Pancreas (tissue), 10 donors: ENCODE measurements at places on chromosomes 6 and 20. TPM values are rescaled to one million over a fixed set of nuclear protein-coding genes. Genes with fewer than 3 reads are reported as not detected.

CST3 gene
- 201 TPM for polyA plus RNA-seq

MCM8 gene
- 2.7 TPM for polyA plus RNA-seq

BMP7 gene
- polyA plus RNA-seq, result not detected

CFAP206 gene
- polyA plus RNA-seq, result 0.08 TPM

DNA sequence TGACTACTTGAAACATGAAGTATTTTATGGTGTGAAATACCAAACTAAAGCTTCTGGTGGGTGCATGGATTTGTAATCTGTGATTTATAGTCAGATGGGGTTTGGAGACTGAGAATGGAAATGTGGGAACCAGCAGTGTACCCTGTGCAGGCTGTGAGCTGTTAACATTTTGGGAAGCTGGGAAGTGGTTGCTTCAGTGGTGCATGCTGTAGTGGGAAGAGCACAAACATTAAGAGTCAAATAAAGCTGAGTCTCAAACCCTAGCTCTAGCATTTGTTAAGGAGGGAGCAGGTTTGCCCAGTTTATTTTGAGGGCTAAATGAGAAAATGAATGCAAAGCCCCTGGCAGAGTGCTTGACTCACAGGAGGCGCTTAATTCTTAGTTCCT is 235.7 kb downstream of the ZFAND3 start:
- no peak for DNase-seq
- H3K4me1 ChIP-seq, result no peaks in the 10 kb centered on the region
- H3K36me3 ChIP-seq, result no peaks in the 10 kb centered on the region
- H3K4me3 ChIP-seq, result no peak overlapping the region
- H3K27me3 ChIP-seq, result no peaks in the 10 kb centered on the region

GRCh38 chr6:39886871-39887270 is 47.4 kb downstream of the MOCS1 start:
- no peaks in the 10 kb centered on the region for H3K36me3 ChIP-seq
- H3K27ac ChIP-seq, result peak overlapping the region; percentile 53
- no peaks in the 10 kb centered on the region for H3K27me3 ChIP-seq
- no peaks in the 10 kb centered on the region for H3K4me1 ChIP-seq
- no peak overlapping the region for H3K4me3 ChIP-seq

DNA sequence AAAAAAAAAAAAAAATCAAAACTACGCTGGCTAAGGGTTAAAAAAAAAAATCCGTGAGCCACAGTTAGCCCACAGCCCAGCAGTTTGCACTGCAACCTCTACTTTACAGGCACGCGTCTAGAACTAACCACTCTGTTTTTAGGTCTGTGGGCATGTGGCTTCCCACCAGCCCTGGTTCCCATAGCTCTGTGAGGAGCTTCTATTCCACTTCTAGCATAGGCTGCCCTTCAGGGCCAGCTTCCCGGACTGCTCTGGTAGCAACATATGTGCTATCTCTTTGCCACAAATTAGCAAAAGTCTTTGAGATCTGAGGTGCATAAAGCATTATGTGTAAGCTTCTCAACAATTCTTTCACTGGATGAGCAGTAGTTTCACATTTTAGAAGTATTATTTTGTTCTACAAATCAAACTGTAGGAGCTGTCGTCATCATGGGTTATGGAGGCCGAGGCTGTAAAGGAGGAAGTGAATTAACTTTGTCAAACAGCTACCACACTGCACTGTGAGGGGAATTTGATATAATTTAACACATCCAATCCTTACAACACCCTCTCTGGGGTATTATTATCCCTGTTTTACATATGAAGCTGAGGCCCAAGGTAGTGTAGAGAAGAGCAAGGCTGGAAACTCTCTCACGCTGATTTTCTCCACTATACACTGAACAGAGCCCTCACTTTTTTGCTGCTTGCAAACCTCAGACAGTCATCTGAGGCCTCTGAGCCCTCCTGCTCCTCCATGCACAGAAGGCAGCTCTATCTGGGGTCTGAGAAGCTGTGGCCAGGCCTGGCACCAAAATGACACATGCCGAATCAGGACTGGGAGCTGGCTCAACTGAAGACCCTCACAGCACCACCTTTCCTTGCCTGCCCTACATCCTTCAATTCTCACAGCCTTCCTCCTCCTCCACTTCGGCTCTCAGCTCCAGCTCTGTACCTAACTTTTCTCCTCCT is 35.4 kb downstream of the MAN1A1 start:
- H3K27ac ChIP-seq, result no peak overlapping the region
- H3K4me1 ChIP-seq, result no peaks in the 10 kb centered on the region
- no peaks in the 10 kb centered on the region for H3K27me3 ChIP-seq

- H3K27ac ChIP-seq, result no peak overlapping the region
- H3K36me3 ChIP-seq, result peaks cover 4% of the 10 kb centered on the region
- no peaks in the 10 kb centered on the region for H3K27me3 ChIP-seq
- H3K4me1 ChIP-seq, result no peaks in the 10 kb centered on the region
- no peak overlapping the region for H3K4me3 ChIP-seq
- DNase-seq, result no peak
Measured at GRCh38 chr6:551405-551804, 105.5 kb downstream of the HUS1B start.

DNA sequence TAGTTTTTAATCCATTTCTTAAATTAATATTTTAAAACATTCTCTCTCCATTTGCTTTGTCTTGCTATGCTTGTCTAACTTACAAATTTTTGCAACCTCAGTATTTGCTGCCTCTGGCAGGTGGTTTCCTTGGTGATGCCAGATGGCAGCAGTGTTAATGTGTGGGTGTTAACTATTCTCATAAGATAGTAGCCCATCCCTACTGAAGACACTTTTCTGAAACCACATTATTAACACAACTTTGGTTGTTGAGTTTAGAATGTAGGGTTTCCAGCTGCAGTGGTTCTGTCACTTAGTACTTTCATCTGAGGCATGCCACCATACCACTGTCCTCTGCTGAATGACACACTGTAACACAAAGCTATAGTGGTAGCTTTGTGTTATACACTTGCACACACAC is 75.1 kb downstream of the MYO6 start:
- H3K27me3 ChIP-seq, result no peaks in the 10 kb centered on the region
- no peak overlapping the region for H3K27ac ChIP-seq
- no peaks in the 10 kb centered on the region for H3K4me1 ChIP-seq
- H3K36me3 ChIP-seq, result no peaks in the 10 kb centered on the region
- no peak for DNase-seq
- no peak overlapping the region for H3K4me3 ChIP-seq

DNA sequence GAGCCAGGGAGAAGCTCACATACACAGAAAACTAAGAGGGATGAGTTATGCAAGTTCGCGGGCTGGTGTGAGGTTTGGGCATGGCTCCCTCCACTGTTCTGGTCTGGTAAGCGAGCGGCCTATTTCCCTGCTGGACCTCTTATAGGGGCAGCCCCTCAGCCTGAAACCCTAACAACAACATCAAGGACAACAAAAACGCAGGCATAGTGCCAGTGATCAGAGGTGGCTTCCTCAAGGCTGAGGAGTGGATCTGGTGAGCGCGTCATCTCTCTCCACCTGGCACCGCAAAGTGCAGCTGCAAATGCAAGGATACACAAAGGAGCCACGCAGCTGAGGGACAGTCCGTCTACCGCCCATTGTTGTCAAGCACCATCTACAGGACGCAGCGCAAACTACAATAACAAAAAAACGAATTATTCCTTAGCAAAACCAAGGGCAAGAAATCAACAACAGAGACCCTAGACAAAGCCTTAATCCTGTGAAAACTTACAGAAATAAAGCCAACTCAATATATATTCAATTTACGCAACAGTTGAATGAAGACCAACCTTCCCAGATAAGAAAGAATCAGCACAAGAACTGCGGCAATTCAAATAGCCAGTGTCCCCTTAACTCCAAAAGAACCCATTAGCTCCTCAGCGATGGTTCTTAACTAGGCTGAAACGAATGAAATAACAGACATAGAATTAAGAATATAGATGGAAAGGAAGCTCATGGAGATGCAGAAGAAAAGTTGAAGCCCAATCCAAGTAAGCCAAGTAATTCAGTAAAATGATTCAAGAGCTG is 9.2 kb upstream of the DEFB110 start:
- no peaks in the 10 kb centered on the region for H3K4me1 ChIP-seq
- no peak for DNase-seq
- no peak overlapping the region for H3K4me3 ChIP-seq

DNA sequence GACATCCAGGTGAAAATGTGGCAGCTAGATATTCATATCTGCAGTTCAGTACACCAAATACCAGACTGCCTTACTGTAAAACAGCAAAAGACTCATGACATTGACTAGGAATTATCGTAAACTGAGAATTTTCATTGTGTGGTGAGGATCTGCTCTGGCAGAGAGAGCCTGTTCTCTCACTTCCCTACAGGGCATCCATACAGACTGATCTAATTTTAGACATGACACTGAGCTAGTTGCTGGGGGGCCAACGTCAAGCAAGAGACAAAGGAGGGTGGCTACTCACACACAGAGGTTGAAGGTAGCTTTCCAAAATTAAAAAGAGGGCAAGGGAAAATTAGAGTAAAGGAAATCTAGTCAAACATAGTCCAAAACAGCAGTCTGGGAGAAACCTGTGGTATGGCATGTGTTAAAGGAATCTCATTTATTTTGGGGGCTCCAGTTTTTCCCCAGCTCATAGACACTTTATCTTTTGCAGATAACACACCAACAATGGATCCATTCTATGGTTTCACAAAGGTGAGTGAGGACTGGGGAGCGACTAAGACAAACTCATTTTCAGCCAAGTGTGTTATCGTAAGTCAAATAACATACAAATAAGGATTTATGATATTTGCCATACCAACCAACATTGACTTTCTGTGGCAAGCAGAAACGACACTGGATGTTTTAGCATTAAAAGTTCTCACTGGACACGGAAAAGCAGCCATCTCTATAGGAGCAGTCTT is 36.6 kb upstream of the NHSL1 start:
- no peaks in the 10 kb centered on the region for H3K27me3 ChIP-seq
- H3K27ac ChIP-seq, result no peak overlapping the region
- no peaks in the 10 kb centered on the region for H3K36me3 ChIP-seq
- H3K4me1 ChIP-seq, result peaks cover 37% of the 10 kb centered on the region
- DNase-seq, result no peak

DNA sequence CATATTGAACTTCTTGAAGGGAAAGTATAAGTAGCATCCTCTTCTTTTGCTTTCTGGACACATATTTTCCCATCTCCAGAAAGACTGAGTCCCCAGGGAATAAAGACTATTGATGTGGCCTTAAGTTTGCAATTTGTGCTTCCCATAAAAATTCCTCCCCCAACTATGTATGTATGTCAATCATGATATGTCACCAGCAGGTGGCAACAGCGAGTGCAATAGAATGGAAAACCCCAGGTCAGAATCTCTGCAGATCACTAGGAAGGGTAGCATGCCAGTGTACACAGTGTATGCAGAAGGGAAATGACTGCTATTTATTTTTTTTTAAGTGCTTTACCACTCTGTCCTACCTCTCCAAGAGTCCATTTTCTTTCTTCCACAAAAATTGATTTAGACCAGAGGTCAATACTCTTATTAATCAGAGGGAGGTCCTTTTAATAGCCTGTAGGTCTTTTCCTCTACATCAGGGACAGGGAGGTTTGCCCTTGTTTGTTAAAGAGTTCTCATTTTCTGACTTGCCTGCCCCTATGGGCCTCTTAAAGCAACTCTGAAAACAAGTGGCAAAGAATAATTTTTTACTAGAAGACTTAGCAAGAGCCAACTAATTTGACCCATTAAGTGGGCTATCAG is 61.4 kb downstream of the BMP2 start:
- H3K36me3 ChIP-seq, result no peaks in the 10 kb centered on the region
- no peak overlapping the region for H3K4me3 ChIP-seq
- no peak for DNase-seq
- no peaks in the 10 kb centered on the region for H3K4me1 ChIP-seq
- H3K27ac ChIP-seq, result no peak overlapping the region

- no peak for DNase-seq
- no peaks in the 10 kb centered on the region for H3K27me3 ChIP-seq
- H3K36me3 ChIP-seq, result no peaks in the 10 kb centered on the region
- no peaks in the 10 kb centered on the region for H3K4me1 ChIP-seq
- H3K27ac ChIP-seq, result no peak overlapping the region
Measured at GRCh38 chr6:30798494-30798893, 54.1 kb upstream of the IER3 start.

- no peak overlapping the region for H3K4me3 ChIP-seq
- H3K4me1 ChIP-seq, result no peaks in the 10 kb centered on the region
- no peaks in the 10 kb centered on the region for H3K27me3 ChIP-seq
- no peaks in the 10 kb centered on the region for H3K36me3 ChIP-seq
Measured at GRCh38 chr20:58420798-58421496, 31.9 kb downstream of the VAPB start.
